ENCODE measurements at places on chromosomes 11 and 22.

DNA sequence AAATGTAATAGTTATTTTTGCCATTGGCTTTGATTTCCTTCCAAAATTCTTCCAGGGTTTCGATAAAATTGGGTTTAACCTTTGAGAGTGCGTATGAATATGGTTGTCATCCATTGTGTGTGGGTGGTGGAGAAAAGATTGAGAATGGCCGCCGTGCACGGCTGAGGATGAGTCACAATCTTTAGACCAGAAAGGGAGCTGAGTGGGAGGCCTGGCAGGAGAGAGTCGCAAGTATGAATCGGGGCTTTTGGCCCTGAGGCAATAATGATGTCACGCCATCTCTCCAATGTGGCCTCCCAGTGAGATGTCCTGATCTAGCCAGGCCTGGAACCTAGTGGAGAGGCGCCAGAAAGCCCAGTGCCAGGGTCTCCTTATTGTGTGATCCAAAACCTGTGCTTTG lies 33.1 kb upstream of the SMPD1 start:
- no peak for DNase-seq

GRCh38 chr11:75534259-75535069 lies 8.7 kb upstream of the GDPD5 start:
- DNase-seq = no peak

DNA sequence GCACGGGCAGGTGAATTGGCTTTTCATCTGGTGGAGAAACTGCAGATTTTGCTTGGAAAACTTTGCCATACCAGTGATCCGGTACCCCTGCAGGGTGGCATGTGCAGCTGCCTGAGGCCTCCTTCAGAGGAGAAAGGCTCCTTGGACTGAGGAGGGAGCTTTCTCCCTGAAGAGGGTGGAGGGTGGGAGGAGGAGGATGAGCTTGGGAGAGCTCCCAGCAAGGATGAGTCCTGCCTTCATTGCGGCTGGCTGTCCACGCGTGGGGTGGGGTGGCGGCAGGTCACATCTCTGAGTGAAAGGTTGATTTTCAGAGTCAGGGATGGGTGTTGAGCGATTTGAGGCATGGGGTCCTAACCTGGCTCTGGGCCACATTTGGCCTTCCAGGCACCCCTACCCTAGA lies 96.8 kb downstream of the GRAMD1B start:
- no peak for DNase-seq

- DNase-seq = no peak
These were observed 4.5 kb downstream of the FAM83F start for GRCh38 chr22:39999144-39999757.

DNA sequence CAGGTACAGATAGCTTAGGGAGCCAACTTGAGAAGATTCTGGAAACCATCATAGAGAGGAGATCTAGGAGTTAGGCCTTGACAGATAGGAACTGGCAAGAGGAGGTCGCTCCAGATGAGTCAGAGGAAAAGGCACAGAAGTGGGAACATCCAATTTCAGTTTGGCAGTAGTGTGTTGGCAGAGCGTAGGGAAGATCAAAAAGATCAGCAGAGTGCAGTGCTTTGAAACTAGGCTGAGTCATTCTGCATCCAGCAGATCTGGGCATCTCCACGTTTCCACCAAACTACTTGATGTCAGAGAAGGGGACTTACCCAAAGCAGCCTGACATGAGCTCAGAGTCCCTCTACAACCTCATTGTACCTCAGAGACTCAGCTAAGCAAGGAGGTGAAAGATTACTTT lies 58.5 kb downstream of the GAB4 start:
- no peak for DNase-seq

GRCh38 chr11:86047275-86047991 lies 21.5 kb downstream of the PICALM start:
- DNase-seq = peak; percentile 13
